ENCODE measurements at places on chromosomes 11 and 22.

GRCh38 chr11:86785576-86785975 lies 14.8 kb upstream of the PRSS23 start:
- DNase-seq, result no peak

GRCh38 chr11:19729141-19729540 lies 16.5 kb downstream of the NAV2 start:
- DNase-seq, result no peak

GRCh38 chr22:30348809-30349208 lies 7.9 kb downstream of the SF3A1 start:
- DNase-seq, result no peak

GRCh38 chr11:68352591-68352990 lies 40.2 kb downstream of the LRP5 start:
- no peak for DNase-seq

DNA sequence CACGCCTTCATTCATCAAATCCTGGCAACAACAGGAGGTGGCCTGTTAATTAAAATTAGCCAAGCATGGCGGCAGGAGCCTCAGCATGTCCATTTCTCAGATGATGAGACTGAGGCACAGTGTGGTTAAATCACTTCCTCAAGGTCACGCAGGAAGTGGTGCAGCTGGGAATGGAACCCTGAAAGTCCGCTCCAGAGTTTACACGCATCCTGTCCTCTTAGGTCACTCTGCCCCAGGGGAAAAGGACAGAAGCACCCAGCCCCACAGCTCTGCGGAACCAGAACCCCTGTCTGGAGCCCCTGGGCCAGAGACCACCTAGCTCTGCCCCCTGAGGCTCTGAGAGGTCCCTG lies 19.6 kb downstream of the RPL3 start:
- DNase-seq, result no peak

DNA sequence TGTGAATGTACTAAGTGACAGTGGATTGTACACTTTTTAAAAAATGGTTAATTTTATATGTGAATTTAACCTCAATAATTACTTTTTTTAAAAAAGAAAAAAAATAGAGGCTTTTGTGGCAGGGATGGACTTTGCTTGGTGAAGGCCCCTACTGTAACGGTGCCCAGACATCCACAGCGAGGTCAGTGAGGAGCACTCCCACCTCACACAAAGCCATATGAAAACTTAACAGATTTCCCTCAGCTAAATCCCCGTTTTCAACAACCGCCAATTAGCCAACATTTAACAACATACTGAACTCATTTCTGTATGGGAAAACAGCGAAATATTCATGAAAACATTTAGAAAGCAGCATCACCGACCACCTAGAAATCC lies 642 bp upstream of the C11orf58 start:
- DNase-seq, result no peak

Measured in occipital lobe (tissue), 3 donors.